ENCODE measurements at places on chromosomes 7 and 10.

DNA sequence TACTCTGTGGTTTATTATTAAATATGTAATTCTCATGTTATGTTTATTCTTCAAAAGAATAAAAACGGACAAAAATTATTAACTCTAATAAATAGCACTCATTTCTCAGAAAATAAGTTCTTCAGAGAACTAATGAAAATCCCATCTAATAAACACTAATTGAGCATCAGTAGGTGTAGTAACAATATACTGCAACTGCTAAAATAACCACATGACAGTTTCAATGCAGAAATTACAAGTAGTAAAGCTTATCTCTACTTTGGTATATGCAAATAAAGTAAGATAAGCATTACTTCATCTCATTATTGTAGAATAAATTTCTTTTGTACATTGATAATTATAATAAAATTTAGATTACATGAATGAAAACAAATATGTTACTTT, 56.4 kb upstream of the DKK1 start:
- DNase-seq = no peak

DNA sequence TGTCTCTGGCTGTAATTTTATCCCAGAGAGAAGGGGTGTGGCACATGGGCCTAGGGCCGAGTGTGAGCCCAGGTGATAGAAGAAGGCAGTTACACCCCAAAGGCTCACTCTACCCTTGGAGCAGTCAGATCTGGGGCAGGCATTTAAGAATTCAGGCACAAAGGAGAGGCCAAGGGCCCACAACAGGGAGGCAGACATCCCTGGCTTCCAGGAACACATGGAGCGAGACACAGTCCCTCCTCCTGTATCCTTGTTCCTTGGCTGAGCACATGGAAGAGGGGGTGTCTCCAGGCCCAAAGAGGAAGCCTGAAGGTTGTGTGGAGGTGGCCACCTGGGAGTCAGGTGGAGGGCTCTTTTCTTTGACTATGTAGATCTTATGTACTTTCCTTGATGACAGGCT, 286.2 kb downstream of the RPS24 start:
- DNase-seq = no peak

DNA sequence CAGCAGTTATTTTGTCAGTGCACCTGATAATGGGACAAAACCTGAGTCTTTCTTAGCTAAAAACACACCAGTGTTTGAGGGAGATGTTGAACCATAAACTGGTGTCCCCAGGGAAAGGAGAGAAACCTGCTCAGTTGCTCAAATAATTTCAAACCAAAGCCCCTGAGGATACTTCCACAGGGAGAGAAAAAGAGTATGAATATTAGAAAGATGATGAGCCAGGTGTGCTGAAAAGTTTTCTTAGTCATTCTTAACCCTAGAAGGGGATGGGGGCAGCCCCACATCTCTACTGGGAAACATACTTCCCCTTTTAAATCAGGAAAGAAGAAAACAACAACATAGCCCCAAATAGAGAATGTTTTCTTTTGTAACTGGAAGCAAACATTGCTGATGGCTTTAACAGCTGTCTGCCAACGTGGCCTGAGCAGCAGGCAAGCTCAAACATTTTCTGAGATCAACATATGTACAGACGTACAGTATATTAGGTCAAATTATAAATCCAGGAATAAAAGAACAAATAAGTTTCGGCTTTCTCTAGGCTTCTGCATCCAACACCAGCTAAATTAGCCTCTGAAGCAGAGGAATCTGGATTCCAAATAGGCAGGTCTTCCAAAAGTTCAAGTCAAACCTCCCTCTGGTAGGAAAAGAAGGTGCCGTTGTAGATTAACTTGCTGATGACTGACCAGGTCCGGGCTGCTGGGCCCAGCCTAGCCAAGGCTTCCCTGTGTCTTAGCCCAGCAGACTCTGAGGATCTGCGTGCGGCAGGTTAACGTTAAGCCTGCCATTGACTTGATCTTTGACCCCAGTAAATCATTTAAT, 30.5 kb upstream of the FBXW4 start:
- DNase-seq = no peak

GRCh38 chr10:10294184-10294880, 723.3 kb upstream of the CELF2 start:
- DNase-seq = no peak

GRCh38 chr10:49222170-49222569, 34.0 kb upstream of the TMEM273 start:
- DNase-seq = no peak

DNA sequence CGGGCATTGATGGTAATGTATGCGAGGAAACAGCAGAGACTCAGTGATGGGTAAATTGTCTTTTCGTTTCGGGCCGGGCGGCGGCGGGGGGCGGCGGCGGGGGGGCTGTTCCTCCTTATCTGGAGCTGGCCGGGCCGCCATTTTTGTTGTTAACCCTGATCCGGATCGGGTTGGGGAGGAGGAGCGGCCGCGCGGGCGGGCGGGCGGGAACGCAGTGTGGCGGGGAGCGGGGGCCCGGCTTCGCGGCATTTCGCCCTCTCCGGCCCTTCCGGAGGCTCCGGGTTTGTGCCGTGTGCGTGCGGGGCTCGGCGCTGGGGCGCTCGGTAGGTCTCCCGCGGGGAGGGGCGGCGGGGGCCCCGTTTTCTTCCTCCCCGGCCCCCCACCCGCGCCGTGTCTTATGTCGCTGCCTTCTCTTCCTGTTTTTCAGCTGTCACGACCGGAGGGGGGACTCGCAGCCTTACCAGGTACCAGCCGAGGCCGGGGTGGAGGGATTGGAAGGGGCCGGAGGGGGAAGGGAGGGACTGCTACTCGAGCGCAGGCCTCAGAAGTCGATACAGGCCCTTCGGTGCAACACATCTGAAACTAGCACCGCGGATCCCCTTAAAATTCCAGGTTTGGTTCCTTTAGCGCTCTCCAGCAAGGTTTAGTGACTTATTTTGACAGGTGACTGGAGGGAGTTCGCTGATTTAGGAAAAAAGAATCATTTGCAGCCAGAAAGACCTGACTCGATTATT, 820 bp downstream of the WAC start:
- DNase-seq = no peak

DNA sequence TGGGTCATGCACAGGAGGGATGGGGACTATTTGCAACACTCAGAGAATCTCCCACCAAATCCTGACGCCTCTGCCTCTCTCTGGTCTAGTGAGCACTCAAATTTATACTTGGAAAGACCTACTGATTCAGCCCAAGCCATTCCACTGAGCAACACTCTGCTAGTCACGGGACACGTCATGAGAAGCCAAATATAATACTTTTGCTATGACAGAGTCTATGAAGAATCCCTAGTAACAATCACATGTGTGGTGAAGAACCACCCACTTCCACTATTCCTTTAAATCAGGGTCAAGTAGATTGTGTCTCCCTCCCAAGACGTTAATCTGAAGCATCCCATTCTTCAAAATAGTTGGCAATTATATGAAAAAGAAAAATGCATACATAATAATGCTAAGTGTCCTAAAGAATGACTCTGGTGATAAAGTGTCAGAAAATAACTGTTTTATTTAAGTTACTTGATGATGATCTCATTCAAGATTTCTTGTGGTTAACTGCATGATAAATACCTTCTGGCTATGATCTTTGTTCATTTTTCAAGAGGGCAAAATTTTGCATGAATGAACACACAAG, 28.5 kb downstream of the CHCHD3 start:
- DNase-seq = no peak
